ENCODE measurements at places on chromosomes 7 and 10.
A peak's percentile ranks its signal among the peaks of the same experiment; 100 is the strongest.

GRCh38 chr7:67435894-67436535, 439.4 kb downstream of the TYW1 start:
- no peak for DNase-seq

DNA sequence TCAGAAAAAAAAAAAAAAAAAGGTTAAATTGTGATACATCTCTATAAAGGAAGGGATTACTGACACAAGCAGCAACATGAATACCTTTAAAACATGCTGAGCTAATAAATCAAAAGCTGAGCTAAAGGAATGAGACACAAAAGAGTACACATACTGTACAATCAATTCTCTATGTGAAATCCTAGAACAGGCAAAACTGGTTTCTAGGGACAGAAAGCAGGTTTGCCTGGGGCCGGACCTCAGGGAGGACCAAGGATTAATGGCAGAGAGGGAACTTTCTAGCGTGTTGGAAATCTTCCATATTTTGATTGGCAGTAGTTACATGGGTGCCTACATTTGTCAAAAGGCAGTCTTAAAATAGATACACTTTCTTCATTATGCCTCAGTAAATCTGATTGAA, 52.5 kb downstream of the KLRG2 start:
- DNase-seq = no peak

GRCh38 chr10:28940158-28940888, 263.0 kb downstream of the BAMBI start:
- no peak for DNase-seq

- no peak for DNase-seq
These were observed 633.4 kb upstream of the COBL start for GRCh38 chr7:51949726-51950644.

- peak; percentile 94 for DNase-seq
These were observed at the start of gene HOXA9 for GRCh38 chr7:27165089-27165995. TSS of gene HOXA9 (minus strand) at chr7:27165537. CDS start at chr7:27165457, 80 bp downstream.

DNA sequence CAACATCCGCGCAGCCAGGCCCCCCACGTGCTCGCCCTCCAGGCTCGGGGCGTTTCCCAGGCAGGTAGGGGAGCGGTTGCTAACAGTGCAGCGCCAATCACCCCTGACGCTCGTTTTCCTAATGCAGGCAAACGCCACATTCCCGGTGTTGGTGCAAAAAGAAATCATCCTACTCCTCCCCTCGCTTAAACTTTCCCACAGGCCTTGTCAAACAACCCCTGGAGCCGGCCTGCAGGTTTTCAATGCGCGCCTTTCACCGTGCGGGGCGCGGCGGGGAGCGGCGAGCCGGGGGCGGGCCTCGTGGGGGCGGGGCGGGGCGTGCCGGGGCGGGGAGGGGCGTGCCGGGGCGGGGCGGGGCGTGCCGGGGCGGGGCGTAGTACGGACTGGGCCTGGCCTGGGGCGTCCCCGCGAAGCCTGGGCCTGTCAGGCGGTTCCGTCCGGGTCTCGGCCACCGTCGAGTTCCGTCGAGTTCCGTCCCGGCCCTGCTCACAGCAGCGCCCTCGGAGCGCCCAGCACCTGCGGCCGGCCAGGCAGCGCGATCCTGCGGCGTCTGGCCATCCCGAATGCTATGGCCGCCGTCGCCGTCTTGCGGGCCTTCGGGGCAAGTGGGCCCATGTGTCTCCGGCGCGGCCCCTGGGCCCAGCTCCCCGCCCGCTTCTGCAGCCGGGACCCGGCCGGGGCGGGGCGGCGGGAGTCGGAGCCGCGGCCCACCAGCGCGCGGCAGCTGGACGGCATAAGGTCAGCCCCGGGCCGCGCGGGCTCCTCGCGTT, at the start of gene ECHDC3:
TSS of gene ECHDC3 (plus strand) at position 374 of the 770 bp plus-strand sequence. CDS start at position 569, 195 bp downstream.
- no peak for DNase-seq

- DNase-seq = no peak
These were observed 13.4 kb downstream of the SLC13A4 start for GRCh38 chr7:135714534-135715009.

DNA sequence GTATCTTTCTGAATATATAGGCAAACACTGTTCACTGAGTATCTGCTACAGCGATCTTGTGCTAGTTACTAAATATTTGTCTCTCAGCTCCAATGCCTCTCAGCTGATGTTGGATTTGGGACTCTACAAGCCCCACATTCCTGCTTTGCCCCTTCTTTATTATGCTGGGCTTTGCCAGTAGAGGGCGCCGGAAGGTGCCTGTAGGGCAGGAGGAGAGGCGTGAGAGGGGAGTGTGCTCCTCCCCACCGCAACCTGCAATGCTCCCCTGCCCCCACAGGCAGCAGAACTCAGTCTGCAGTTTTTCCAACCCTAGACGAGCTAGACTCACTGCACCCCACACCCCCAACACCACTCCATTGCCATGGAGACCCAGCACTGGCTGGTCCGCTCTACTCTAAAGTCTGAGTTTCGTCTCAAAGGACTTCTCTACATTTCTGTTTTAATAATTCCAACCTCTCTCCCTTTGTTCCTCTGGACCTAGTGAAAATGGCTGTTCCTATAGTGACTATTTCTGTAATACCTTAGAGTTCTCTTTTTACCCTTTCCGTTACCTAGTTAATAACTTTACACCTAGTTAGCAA, 337.6 kb downstream of the CCSER2 start:
- DNase-seq = no peak

DNA sequence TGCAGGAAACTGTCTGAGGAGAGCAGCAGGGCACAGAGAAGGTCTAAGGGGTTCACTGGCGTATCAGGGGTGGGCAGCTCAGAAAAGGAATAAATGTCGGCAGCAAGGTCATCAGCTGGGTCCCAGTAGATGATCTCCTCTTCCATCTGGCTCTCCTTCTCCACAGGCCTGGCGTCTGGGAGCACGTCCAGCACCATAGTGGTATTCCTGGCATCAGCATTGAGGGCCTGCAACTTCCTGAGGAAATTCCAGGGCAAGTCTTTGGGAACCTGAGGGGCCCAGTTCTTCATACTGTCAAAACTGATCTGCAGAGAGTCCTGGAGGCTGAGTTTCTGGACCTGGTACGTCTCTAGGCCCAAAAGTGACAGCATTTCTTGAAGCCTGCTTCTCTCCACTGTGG, 9.6 kb upstream of the MRPS24 start:
- no peak for DNase-seq

GRCh38 chr7:144842377-144842851, 6.6 kb upstream of the TPK1 start:
- DNase-seq = no peak

GRCh38 chr7:64618785-64619456, 47.0 kb upstream of the ZNF107 start:
- peak; percentile 5 for DNase-seq

DNA sequence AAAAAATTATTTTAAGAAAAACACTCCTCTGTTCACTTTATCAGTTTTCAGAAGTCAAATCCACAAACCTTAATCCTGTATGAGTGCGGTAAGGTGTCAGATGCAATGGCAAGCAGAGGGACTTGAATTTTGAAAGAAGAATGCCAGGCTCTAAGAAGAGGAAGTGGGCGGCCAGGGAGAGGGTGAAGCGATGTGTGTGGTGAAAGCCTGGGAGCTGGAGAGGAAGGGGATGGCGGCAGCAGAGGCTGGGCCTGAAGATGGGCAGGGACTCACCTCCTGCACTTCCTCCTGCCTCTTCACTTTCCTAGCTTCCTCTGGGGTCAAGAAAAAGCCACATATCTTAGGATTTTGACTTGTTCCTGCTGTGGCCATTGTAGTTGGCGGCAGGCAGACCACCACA, 609.6 kb downstream of the PARD3 start:
- no peak for DNase-seq

DNA sequence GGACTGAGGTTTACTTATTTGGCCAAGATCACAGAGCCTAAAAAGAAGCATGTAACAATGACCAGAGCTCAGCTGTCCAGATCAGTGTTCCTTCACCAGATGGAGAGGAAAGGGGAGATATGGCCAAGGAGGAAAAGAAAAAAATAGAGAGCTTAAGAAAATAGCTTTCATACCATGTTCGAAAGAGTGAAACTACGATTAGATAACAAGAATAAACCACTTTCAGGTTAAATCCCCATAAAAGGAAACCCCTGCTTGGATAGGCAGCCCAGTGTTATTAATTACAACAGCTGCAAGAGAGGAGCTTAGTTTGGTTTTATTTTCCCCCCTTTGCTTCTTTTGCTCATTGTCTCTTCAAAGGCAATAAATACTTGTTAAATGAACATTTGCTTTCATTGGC, 160.8 kb downstream of the ZNF438 start:
- DNase-seq = no peak

DNA sequence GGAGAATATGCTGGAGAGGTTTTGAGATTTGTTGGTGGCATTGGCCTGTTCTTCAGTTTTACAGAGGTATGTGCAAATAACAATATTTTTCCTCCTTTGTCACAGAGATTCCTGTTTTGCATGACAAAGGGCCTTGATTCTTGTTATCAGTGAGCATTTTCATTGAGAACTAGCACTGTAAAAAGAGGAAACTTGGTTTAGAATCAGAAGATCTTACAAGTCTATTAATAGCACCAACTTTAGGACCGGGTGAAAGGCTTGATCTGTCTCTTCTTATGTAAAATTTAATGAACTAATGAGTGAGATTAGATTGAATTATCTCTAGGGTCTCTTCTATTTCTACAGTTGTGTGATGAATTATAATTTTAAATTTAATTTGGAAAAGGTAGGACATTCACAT, 25.5 kb downstream of the TSPAN13 start:
- DNase-seq = no peak

GRCh38 chr10:22824984-22825383, 102.9 kb upstream of the ARMC3 start:
- no peak for DNase-seq

GRCh38 chr10:28985137-28985885, 303.6 kb upstream of the LYZL1 start:
- DNase-seq = no peak

GRCh38 chr10:103932271-103932670, 14.3 kb upstream of the STN1 start:
- no peak for DNase-seq

GRCh38 chr7:11436773-11437524, 395.0 kb downstream of the THSD7A start:
- no peak for DNase-seq

GRCh38 chr7:122018032-122018431, 126.0 kb downstream of the AASS start:
- no peak for DNase-seq

All from skeletal muscle cell (primary cell).